Liver (tissue), 10 donors: ENCODE measurements at places on chromosomes 11 and 22. TPM values are rescaled to one million over a fixed set of nuclear protein-coding genes. Genes with fewer than 3 reads are reported as not detected.

- no peaks in the 10 kb centered on the region for H3K36me3 ChIP-seq
- H3K4me1 ChIP-seq, result peaks cover 11% of the 10 kb centered on the region
- no peaks in the 10 kb centered on the region for H3K27me3 ChIP-seq
These were observed at the start of gene ADAMTS8 for GRCh38 chr11:130428316-130429119. Gene ADAMTS8, minus strand, starts transcription at chr11:130428609. Its CDS starts 323 bp downstream, at chr11:130428286.

DNA sequence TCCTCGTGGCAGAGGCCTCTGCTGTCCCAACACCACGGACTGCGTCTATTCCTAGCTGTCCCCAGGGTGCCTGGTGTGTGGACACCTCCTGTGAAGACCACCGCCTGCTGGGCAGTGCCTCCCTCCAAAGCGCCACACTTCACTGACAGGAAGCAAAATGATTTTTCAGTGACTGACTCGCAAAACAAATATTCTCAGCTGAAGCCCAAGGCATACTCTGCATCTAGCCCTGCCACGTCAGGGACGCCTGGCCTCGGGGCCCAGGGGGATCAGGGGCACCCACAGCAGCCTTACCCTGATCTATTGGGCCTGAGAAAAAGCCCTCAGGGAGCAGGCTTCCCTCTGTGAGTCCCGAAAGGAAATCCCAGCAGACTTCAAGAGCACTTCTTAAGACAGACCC is 2.2 kb downstream of the BRD1 start:
- no peak for DNase-seq
- no peak overlapping the region for H3K4me3 ChIP-seq
- H3K27me3 ChIP-seq, result no peaks in the 10 kb centered on the region

DNA sequence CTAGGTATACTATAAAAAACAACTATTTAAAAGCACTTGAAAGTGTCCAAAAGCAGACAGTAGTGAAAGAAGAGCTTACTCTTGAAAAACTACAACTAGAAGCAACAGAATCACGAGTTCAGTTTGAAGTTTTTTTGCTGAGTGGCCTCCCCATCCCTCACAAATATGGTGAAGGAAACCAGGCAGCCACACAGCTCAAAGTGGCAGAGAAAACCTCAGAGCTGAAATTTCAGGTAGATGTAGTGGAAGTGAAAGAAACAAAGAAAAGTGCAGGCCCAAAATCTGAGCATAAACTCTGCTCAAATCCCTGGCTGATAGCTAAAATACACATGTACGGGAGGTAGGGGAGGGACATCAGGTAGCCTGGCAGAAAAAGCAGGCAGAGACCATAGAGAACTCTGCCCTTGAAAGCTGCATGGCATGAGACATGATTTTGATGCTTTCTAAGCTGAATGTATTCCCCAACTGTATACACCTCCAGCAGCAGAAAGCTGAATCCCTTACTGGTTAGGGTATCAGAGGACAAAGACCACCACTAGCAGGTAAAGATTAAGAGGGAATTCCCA is 12.1 kb downstream of the BTBD10 start:
- H3K4me3 ChIP-seq, result no peak overlapping the region
- H3K27ac ChIP-seq, result no peak overlapping the region
- no peak for DNase-seq
- no peaks in the 10 kb centered on the region for H3K36me3 ChIP-seq

DNA sequence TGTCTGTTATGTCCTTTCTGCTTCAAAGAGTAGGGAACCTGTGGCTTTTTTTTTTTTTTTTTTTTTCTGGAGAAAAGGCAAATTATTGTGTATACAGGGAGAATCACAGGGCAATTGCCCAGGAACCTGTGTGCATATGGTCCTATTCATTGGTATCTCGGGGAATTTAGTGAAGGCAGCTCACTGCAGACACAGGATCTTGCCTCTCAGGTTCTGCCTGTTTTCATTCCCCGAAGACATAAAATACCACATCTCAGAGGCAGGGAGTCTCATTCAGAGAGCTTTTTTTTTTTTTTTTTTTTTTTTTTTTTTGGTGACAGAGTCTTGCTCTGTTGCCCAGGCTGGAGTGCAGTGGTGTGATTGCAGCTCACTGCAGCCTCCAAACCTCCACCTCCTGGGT is 88.3 kb downstream of the OSBP2 start:
- no peak overlapping the region for H3K4me3 ChIP-seq
- no peaks in the 10 kb centered on the region for H3K36me3 ChIP-seq
- no peaks in the 10 kb centered on the region for H3K27me3 ChIP-seq
- no peak for DNase-seq

MAJIN gene
- total RNA-seq, result not detected

- H3K4me3 ChIP-seq, result no peak overlapping the region
- no peak overlapping the region for H3K27ac ChIP-seq
- H3K36me3 ChIP-seq, result no peaks in the 10 kb centered on the region
- H3K4me1 ChIP-seq, result no peaks in the 10 kb centered on the region
- H3K27me3 ChIP-seq, result no peaks in the 10 kb centered on the region
- DNase-seq, result no peak
These were observed 27.3 kb downstream of the BDNF start for GRCh38 chr11:27672836-27673464.

LRRC56 gene
- total RNA-seq, result 0.23 TPM

DNA sequence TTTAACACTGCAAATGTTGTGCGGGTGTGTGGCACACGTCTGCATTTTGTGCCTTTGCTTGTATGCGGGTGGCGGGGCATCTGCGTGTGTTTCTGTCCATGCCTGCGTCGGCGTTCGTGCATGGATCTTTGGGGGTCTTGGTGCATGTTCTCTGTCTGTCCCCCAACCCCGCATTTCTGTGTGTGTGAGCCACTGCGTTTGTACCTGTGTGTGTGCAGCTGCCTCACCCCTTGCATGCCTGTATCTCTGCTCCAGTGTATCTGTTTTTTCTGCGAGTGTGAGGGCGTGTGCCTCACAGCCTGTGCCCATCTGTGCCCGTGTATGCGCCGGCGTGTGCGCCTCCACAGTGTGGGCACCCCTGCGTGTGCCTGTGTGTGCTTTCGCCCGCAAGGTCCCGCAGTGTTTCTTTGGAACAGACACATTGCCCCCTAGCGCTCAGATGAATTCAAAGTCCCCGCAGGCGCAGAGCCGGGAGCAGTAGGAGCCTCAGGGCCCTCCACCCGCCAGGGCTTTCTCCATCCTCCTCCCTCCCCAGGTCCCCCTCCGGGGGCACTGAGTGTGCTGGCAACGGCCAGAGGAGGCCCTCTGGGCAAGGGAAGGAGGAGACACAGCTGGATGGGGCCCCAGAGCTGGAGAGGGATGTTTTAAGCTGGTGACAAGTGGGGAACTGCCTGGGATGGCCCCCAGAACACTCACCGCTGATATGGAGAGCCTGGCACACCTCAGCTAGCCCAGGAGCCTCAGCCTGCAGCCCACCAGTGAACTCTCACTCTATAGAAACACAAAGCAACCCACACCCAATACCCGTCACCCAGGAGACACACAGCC is 3.1 kb upstream of the MN1 start:
- H3K4me3 ChIP-seq, result no peak overlapping the region
- H3K36me3 ChIP-seq, result no peaks in the 10 kb centered on the region
- H3K4me1 ChIP-seq, result peaks cover 23% of the 10 kb centered on the region
- no peaks in the 10 kb centered on the region for H3K27me3 ChIP-seq

DNA sequence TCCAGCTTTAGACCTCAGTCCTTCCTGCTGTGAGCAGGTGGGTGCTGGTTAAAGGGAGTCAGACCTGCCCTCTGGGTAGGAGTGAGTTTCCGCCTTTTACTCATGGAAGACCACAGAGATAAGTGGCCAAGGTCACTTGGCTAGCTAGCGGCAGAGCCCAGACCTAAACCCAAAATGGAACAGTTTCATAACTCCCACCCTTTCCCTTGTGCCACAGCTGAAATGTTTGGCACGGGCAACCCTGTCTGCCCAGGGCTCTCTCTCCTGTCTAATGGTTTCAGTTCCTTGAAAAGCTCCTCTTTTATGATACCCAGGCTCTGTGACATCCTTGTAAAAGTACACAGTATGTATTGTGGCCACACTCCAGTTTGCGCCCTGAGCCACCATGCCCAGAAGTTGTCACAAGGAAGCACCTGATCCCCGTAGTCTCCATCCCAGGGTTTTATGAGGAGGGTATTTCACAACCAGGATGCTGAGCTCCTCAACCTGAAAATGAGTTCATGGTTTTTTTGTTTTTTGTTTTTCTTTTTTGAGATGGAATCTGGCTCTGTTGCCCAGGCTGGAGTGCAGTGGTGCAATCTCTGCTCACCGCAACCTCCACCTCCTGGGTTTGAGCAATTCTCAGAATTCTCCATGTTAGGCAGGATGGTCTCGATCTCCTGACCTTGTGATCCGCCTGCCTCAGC is 5.1 kb downstream of the MB start:
- no peaks in the 10 kb centered on the region for H3K36me3 ChIP-seq
- H3K4me3 ChIP-seq, result no peak overlapping the region
- H3K27me3 ChIP-seq, result no peaks in the 10 kb centered on the region

- H3K27me3 ChIP-seq, result no peaks in the 10 kb centered on the region
- H3K4me3 ChIP-seq, result no peak overlapping the region
- no peak overlapping the region for H3K27ac ChIP-seq
- no peaks in the 10 kb centered on the region for H3K36me3 ChIP-seq
These were observed 60.8 kb upstream of the CCDC179 start for GRCh38 chr11:22920939-22921565.

GAL gene
- not detected for total RNA-seq

MMP26 gene
- total RNA-seq, result not detected

GRCh38 chr22:24423519-24424000 is 3.8 kb upstream of the ADORA2A start:
- peak overlapping the region; percentile 66 for H3K4me3 ChIP-seq
- peak; percentile 77 for DNase-seq
- H3K27me3 ChIP-seq, result no peaks in the 10 kb centered on the region
- H3K4me1 ChIP-seq, result peaks cover 10% of the 10 kb centered on the region
- no peaks in the 10 kb centered on the region for H3K36me3 ChIP-seq

GRCh38 chr22:44524806-44525205 is 26.8 kb upstream of the RTL6 start:
- H3K27me3 ChIP-seq, result no peaks in the 10 kb centered on the region
- H3K4me1 ChIP-seq, result no peaks in the 10 kb centered on the region
- no peak for DNase-seq
- no peak overlapping the region for H3K27ac ChIP-seq

- no peaks in the 10 kb centered on the region for H3K36me3 ChIP-seq
- H3K4me1 ChIP-seq, result no peaks in the 10 kb centered on the region
- no peak overlapping the region for H3K27ac ChIP-seq
- H3K4me3 ChIP-seq, result no peak overlapping the region
- no peaks in the 10 kb centered on the region for H3K27me3 ChIP-seq
These were observed 60.2 kb downstream of the SLN start for GRCh38 chr11:107651672-107652071.

DNA sequence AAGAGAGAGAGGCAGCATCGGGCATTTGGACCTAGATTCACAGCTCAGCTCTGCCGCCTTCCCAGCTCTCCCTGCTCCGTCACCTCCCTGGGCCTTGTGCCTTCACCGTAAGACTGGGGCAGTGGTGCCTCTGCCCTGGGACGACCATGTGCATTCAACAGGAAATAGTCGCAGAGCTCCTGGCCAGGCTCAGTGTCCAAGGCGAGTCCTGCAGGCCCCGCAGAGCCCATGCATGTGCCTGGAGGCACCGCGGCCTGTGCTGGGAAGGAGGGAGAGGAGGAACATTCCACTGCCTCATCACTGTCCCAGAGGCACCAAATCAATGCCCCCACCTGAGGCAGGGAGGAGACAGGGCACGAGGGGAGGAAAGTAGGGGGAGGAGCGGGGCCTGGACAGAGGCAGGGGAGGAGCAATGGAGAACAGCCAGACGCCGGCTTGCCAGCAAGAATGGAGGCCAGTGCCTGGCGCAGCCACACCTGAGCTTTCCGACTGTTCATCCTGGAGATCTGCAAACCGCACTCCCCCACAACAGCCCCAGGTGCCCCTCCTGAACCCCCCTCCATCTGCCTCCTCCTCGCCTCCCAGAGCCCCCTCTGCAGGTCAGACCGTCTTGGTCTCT is 74.4 kb upstream of the PRR5 start:
- no peak overlapping the region for H3K4me3 ChIP-seq
- H3K27me3 ChIP-seq, result no peaks in the 10 kb centered on the region
- H3K27ac ChIP-seq, result no peak overlapping the region

STIP1 gene
- 58.1 TPM for total RNA-seq

LTO1 gene
- total RNA-seq, result 12.3 TPM

DNA sequence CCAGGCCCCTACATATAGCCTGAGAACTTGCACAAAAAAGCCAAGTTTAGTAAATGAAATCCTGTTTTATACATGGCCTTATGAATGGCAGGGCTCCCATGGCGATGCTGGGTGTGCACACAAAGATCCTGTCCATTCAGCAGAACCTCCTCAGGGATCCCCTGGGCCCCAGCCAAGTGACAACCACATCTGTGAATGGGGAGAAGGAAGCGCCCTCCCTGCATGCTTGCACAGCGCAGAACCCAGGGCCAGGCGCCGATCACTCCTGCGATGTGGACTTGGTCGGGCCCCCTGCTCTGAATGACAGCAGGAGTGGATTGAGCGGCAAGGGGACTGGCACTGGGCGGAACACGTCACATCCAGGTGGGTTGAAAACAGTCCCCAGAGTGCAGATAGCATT is 4.5 kb upstream of the CDC42EP2 start:
- H3K27ac ChIP-seq, result no peak overlapping the region
- no peak overlapping the region for H3K4me3 ChIP-seq
- H3K4me1 ChIP-seq, result peaks cover 23% of the 10 kb centered on the region
- no peak for DNase-seq
- H3K36me3 ChIP-seq, result no peaks in the 10 kb centered on the region
- H3K27me3 ChIP-seq, result no peaks in the 10 kb centered on the region

VSIG10L2 gene
- not detected for total RNA-seq

- no peaks in the 10 kb centered on the region for H3K27me3 ChIP-seq
- H3K4me1 ChIP-seq, result no peaks in the 10 kb centered on the region
- H3K36me3 ChIP-seq, result no peaks in the 10 kb centered on the region
- DNase-seq, result no peak
These were observed 2.6 kb upstream of the SLC5A1 start for GRCh38 chr22:32040324-32040904.

BATF2 gene
- 0.51 TPM for total RNA-seq

DNA sequence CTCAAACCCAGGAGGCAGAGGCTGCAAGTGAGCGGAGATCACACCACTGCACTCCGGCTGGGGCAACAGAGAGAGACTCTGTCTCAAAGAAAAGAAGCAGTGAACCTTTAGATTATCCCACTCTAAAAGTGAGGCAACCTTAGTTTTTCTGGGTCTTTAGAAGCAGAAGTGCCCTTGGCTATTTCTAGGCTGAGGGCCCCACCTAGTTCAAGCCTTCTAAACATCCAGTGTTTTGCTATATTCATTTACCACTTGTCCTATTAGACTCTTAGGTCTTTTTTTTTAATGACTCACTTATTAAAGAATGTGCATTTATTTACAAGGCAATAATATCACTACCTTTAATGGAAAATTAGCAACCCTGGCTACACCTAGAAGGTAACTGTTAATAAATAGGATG is 16.7 kb upstream of the EHF start:
- no peak for DNase-seq
- H3K4me1 ChIP-seq, result peaks cover 2% of the 10 kb centered on the region
- no peak overlapping the region for H3K27ac ChIP-seq
- no peaks in the 10 kb centered on the region for H3K36me3 ChIP-seq
- H3K27me3 ChIP-seq, result no peaks in the 10 kb centered on the region

VWCE gene
- total RNA-seq, result 1.9 TPM

DNA sequence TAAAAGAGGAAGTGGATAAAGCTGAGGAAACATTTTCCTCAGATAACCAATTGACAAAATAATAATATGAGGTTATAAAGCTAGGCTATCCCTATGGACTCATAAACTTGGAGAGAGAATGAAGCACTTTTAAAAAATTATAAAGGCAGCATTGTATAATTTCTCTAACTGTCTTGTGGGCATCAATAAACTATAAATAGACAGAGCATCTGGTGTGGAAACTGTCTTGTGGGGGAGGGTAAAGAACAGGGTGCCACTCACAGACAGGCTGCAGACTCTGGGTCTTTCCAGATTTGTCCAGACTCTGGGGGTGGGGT is 333.5 kb downstream of the BUD13 start:
- no peaks in the 10 kb centered on the region for H3K4me1 ChIP-seq
- no peak overlapping the region for H3K4me3 ChIP-seq
- H3K36me3 ChIP-seq, result no peaks in the 10 kb centered on the region
- no peak for DNase-seq
- H3K27ac ChIP-seq, result no peak overlapping the region
- H3K27me3 ChIP-seq, result no peaks in the 10 kb centered on the region
